ENCODE measurements at places on chromosomes 12 and 14.

- no peak for DNase-seq
Observed at GRCh38 chr12:132520421-132521199, 30.7 kb downstream of the FBRSL1 start.

DNA sequence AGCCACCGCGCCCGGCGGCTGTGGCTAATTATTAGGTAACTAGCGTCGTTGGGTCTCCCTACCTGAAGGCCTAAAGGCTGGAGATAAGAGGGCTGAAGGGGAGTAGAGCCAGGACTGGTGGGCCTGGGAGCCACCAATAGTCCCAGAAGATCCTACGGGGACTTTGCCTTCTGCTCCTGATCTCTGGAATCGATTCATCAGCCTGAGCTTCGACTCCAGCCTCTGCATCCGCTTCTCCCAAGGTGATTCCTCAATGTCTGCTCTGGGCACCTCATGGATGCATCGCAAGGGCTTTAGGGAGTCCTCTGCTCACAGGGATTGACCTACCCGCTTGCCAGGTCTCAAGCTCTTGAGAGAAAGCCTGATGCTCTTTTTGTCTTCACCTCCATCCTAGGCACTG, 14.7 kb upstream of the KDM2B start:
- no peak for DNase-seq

- DNase-seq, result no peak
Observed at GRCh38 chr14:99596071-99596627, 7.9 kb downstream of the CCDC85C start.

- peak; percentile 57 for DNase-seq
Observed at GRCh38 chr14:75295061-75295461, 16.4 kb downstream of the FOS start.

GRCh38 chr12:15534874-15535273, 212.6 kb downstream of the PTPRO start:
- DNase-seq, result no peak

DNA sequence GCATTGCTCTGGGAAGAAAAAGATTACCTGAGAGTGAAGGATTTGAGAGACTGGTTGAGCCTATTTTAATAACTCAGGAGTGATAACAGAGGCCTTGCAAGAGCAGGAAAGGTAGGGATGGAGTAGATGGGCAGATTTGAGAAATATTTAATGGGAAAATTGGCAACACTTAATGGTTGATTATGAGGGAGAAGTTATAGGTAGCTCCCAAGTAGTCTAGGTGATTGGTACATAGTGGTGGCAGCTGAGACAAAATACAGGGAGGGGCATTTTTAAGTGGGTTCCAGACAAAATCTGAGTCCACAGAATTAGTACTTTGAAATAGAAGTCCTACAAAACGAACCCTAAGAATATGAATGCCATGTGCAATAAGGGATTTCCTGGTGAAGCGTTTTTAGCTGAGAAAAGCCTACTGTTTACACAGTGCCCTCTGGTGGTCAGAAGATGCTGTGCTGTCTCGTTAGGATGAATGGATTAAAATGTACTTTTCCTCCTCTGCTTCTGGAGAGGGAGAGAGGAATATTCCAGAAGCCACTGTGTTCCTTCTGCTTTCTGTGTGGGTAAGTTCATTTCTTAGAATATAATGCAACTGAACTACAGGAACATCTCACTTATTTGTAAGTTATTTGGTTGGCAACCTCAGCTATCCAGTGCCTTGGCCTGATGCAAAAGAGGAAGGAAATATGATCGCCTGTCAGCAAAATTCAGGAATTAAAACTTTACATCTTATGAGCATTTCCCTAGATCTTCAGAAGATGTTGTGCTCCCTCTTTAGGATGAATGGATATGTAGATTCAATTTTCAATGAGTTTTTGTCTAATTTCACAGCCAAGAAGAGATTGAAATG, 6.5 kb downstream of the ZBTB1 start:
- peak; percentile 82 for DNase-seq

GRCh38 chr12:104354167-104354867, 50.8 kb downstream of the EID3 start:
- DNase-seq, result no peak

GRCh38 chr14:82500222-82500621, 966.6 kb upstream of the SEL1L start:
- no peak for DNase-seq

GRCh38 chr14:58426670-58427280, 556 bp downstream of the TIMM9 start:
- no peak for DNase-seq

GRCh38 chr14:64184103-64184729, 110.0 kb downstream of the ESR2 start:
- DNase-seq, result no peak

DNA sequence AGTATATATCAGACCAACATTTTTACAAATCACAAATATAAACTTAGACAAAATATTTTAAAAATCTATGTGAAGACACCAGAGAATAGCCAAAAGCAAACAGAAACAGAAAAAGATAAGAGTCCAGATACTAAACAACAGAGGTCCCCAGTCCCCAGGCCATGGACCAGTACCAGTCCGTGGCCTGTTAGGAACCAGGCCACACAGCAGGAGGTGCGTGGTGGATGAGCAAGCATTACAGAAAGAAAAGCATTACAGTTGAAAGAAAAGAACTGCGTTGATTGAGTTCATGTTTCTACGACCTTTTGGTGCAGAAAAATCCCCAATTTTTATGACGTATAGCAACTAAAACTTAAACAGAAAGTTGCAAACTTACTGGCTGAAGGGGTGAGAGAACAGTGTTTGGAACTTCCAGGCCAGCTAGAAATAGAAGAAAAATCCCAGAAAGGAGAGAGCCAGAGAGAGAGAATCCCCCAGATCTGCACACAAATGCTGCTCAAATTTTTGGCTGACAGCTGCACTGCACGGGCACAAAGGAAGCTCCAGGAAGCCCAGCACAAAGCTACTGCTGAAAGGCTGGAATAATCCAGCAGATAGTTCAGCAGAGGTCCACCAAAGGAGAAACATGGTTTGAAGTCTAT, 159.6 kb upstream of the C14orf180 start:
- DNase-seq, result no peak

- no peak for DNase-seq
Observed at GRCh38 chr12:53145383-53146260, 34.9 kb upstream of the ZNF740 start.

DNA sequence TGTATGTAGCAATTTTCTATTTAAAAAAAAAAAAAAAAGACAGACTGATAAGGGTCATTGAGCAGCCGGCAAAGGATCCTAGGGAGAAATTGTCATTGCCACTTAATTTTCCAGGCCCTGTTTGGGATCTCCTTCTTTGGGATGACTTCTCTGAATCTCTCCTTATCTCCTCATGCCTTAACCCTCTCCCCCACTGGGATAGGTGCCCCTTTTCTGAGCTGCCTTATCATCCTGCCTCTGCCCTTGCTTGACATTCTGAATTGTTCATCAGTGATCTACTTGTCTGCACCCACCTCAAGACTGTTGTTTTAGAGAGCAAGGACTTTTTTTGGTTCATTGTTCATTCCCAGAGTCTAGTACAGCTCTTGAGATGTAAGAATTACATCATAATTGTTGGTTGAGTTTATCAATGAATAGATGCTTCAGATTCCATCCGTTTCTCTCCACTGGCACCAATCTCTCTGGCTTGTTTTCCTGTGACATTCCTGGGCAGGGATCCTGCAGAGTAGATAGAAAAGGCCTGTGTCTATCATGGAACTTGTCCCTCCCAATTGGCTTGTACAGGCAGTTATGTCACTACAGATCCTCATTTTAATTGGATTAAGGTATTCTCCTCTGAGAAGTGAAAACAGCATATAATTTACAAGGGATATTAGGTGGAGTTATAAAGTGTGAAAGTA, 42.6 kb downstream of the SOCS2 start:
- DNase-seq, result no peak

DNA sequence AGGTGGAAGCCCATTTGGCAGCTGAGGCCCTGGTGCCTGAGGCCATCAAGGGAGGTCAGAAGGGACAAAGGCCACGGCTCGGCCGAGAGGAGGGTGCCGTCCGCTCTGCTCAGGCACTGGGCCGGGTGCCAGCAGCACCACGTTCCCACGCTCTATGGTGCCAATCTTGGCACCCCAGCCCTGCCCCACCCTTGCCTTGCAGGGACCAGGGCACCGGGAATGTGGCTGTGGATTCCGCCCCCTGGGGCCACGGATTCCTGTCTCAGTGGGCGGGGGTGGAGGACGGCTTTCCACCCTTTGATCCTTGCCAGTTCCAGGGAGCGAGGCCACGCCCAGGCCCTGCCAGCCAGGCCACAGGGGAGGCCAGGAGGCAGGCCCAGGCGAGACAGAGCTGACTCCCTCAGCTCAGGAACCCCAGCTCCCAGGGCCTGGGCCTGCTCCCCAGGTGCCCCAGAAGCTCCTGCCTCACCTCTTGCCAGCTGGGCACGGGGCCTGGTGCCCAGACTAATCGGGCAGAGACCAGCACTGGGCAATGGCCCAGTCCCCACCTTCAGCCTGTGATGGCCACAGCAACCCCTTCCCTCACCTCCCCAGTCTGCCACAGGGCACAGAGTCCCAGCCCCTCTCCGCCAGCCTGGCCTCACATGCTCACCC, 26.4 kb upstream of the GPR132 start:
- DNase-seq, result no peak

DNA sequence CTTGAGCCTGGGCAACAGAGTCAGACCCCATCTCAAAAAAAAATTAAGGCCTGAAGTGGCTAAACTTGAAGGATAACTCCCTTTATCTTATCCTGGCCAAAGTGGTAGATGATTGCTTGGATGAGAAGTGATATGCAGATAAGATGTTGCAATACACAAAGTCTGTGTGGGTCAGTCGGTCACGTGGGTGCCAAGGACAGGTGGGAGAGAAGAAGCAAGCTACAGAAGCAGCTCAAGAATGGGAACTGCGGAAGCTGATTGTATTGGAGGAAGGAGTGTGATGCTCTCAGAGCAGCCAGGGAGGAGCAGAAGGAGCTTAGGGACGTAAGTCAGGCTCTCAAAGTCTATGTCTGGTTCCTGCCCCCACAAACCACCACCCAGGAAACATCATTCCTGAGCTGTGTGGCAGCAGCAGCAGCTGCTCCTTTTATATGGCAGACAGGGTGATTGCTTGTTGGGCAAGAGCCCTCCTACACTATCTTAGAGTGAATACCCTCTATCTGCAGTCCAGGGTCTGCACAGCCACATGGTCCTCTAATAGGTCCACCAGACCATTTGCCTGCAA, 54.5 kb downstream of the ATP2A2 start:
- DNase-seq, result no peak

- peak; percentile 67 for DNase-seq
Observed at GRCh38 chr14:91267965-91268437, 23.5 kb upstream of the GPR68 start.

DNA sequence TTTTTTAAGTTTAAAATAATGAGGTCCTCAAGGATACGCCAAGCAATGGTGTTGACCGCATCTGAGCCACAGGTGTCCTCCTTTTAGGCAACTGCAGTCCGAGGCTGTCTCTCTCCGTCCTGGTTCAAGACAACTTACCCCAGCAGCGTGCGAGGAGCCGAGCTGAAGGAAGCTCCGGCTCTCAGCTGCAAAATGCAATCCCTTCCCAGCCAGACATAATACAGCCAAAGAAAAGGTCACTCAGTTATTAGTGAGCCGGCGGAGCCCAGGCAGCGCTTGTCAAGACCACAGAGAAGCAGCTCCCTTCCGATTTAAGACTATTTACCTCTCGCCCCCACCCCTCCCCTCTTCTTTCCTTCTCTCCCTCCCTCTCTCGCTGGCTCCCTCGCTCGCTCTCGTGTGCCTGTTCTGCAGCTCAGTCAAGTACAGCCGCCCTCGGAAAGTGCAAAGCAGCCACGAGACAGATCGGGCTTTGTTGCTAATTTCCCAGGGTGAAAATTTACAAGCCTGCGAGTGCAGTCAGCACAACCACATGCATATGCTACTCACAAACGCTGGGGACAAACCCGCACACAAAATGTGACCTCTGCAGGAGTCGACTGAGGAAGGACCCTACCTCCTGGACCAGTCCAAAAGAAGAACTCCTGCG, 363 bp upstream of the LMO3 start:
- DNase-seq, result no peak

GRCh38 chr14:37587881-37588666, 7.0 kb downstream of the FOXA1 start:
- no peak for DNase-seq

- no peak for DNase-seq
Observed at GRCh38 chr14:103281496-103282231, 52.4 kb upstream of the EIF5 start.

DNA sequence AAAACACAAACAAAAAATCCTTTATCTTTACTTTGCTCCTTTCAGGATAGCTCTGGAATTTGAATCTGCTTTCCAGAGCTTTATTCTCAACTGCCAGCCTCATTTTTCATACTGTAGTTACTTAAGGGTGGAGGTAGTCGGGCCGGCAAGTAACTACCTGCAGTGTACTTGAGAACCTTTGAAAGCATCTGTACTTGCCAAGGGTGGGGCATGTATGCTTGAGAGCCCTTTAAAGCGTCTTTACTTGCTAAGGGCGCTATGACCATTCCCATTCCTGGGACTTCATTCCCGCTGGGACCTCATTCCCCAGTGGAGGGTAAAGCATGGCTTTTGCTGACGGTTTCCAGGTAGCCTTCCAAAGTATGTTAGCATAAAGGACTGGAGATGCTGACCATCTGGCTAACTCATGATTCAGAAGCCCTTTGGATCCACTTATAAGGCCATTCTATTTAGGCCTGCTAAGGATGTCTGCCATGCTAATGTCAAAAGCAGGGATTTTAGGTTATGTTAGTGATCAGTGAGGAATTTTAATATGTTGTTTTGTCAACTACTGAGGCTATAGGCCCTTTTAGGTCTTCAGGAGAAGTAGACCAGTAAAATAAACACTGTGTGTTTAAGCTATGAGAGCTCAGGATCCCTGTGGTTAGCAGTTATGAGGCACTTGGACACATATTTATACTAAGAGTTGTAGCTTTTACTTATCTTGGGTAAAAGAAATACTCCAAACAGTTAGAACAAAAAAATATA, 74.9 kb downstream of the CRADD start:
- DNase-seq, result no peak

- DNase-seq, result peak; percentile 99
Observed at GRCh38 chr12:49322708-49323523, at the start of gene TROAP. TSS of gene TROAP (plus strand) at chr12:49323255. CDS start at chr12:49323609, 354 bp downstream.

DNA sequence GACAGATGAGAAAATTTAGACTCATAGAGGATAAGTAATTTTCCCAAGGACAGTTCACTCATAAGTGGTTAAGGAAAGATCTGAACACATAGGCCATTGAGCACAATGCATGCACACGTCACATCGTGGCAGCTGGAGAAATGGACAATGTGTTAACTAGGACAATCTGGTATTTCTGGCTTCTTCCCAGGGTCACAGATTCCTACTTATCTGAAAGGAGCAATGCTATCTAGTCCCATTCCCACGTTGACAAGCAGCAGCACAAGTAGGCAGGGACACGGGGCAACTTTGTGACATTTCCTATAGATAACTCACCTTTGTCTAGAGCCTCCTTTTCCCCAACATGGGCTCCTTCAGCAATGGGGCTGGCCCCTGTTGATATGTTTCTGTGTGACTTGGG, 6.7 kb upstream of the CMAS start:
- no peak for DNase-seq
